ENCODE measurements at places on chromosomes 2 and 18.

- no peak for DNase-seq
Measured at GRCh38 chr18:35694808-35695207, 113.3 kb downstream of the GALNT1 start.

DNA sequence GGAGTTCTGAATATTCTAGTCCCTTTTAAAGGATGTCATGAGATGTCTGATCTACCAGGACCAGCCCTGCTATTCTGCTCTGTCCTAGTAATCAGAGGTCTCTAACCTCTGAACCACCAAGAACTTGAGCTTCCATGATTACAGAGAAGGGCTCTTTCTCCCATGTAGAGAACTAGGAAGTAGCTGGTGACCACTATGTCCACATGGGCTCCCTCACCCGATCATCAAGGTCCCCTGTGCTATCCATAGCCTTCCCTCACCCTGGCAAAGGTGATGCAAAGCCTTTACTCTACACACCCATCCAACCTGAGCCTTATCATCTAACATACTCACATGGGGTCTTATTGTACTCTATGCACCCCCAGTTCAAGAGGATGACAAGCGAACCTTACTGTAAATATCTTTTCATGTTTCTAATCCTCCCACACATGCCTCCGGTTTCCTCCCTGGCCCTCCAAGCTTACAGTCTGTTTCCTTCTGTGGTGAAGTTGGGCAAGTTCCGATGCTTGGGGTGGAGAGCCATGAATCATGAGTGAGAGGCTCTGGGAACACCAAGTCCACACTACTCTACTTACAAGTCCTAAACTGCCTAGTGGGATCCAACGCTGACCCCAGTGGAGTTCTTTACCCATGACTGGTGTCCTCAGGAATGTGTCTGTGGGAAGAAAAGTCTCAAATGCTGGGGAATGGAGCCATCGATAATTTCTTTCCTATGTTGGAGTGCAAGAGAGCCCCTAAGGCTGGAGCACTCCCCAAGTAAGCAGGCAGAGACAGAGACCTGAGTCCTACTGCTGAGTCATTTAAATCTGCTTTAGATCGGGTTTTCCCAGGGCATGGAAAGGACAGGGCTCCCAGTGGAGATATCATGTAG lies 73.3 kb upstream of the KLF7 start:
- DNase-seq, result peak; percentile 100

DNA sequence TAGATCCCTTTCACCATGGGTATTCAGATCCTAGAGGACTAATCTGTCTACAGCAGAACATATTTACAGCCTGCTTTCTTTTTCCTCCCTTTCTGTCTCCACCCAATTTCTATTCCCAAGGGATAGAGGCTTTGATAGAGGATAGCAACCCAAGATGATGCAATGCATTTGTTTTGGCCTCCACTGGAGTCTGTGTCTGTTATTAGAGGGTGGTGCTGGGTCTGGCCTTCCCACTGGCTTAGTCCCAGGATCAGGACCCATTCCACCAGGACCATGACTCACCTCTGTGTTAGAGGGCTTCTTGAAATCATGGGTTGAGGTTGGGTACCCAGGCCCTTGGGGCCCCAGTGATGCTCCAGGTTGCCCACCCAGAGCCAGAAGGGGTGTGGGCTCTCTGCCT lies 239.7 kb upstream of the TNP1 start:
- DNase-seq, result peak; percentile 89

DNA sequence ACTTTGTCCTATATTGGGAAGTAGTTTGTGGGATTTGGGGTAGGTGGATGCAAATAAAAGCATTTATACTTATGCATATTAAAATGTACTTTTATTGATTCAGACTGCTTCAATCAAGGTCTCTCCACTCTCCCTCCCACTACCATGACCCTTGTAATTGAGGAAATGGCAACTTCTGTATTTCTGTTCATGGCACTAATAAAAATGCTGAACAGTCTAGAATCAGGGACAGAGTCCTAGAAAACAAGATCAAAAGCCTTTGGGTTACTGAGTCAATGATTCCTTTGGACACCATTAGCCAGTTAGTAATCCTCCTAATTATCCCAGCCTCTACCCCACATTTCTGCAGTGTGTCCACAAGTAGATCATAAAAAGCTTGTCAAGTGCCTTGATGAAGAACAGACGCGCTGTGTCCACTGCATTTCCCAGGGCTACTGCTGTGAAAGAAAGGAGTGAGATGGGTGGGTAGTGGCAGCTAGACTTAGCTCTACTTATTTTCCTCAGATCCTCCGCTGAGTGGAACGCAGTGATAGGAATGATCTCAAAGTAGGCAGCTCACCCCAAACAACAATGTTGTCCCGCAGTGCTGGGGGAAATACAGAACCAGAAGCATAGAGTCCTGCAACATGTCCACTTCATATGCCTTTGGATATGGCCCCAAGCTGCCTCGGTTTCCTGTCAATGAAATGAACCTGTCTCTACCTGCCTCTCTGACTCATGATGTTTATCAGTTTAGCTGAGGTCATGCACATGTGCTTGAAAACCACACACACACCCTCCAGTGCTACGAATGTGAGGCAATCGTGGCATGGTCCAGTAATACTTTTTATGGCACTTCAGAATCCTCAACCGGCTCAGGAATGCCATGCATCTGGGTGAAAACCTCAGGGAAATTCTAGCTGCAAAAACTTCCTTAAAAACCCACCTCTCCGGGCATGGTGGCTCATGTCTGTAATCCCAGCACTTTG lies 115.5 kb downstream of the COL6A3 start:
- DNase-seq, result peak; percentile 78

DNA sequence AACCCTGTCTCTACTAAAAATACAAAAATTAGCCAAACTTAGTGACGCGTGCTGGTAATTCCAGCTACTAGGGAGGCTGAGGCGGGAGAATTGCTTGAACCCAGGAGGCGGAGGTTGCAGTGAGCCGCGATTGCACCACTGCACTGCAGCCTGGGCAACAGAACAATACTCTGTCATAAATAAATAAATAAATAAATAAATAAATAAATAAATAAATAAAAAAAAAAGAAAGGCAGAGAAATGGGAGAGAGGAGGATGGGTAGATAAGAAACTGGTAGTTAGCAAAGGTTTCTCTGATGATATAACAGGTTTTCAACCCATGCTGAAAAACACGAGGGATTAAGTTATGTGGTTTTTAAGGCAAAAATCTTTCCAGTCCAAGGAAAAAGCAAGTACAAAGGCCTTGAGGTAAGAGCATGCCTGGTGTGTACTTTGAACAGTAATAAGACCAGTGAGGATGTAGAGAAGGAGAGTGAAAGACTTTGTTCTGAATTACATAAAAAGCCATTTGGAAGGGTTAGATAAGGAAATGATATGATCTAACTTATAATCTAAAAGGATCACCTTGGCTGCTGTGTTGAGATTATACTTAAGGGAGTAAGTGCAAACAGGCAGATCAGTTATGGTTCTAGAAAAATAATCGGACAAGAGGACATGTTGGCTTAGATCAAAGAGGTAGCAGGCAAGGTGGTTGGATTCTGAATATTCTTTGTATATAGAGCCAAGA lies 159.3 kb downstream of the PTH2R start:
- DNase-seq, result no peak
